ENCODE measurements at places on chromosomes 1 and 21. TPM values are rescaled to one million over a fixed set of nuclear protein-coding genes. Genes with fewer than 3 reads are reported as not detected.

YOD1 gene
- total RNA-seq = 6.6 TPM

OR2T11 gene
- total RNA-seq = not detected

BCAN gene
- not detected for total RNA-seq

CDKN2C gene
- 5.6 TPM for total RNA-seq

TDRD10 gene
- not detected for total RNA-seq

HSD3B2 gene
- not detected for total RNA-seq

LORICRIN gene
- total RNA-seq = not detected

SH3BGRL3 gene
- total RNA-seq = 364 TPM

SFN gene
- 1.1 TPM for total RNA-seq

CYYR1 gene
- total RNA-seq = not detected

WDR64 gene
- total RNA-seq = not detected

BCL2L15 gene
- total RNA-seq = 1.1 TPM

TNFSF18 gene
- total RNA-seq = not detected

SYT6 gene
- total RNA-seq = not detected

SPATA1 gene
- total RNA-seq = 3.0 TPM

GUCA2A gene
- total RNA-seq = not detected

LEMD1 gene
- total RNA-seq = not detected

CORT gene
- 0.32 TPM for total RNA-seq

SPTA1 gene
- total RNA-seq = not detected

ARHGEF19 gene
- total RNA-seq = 10.1 TPM

TEDDM1 gene
- total RNA-seq = not detected

CYP4B1 gene
- total RNA-seq = not detected

EFNA4 gene
- total RNA-seq = 5.7 TPM

CR1L gene
- total RNA-seq = not detected

LCE2B gene
- total RNA-seq = not detected

KRTAP21-2 gene
- not detected for total RNA-seq

KRTAP12-3 gene
- total RNA-seq = not detected

RXRG gene
- 0.11 TPM for total RNA-seq

Data from activated naive CD4-positive, alpha-beta T cell treated with anti-CD3 and anti-CD28 coated beads, Interleukin-2, amount 50 U/mL, for 72 hours (primary cell).